ENCODE measurements at places on chromosomes 3 and 15. TPM values are rescaled to one million over a fixed set of nuclear protein-coding genes. Genes with fewer than 3 reads are reported as not detected.

Gene ACOX2
- not detected for total RNA-seq

Gene TEX55
- not detected for total RNA-seq

GRCh38 chr3:21417991-21418390 is 333.0 kb downstream of the ZNF385D start:
- H3K4me1 ChIP-seq = no peaks in the 10 kb centered on the region
- no peak for DNase-seq
- no peaks in the 10 kb centered on the region for H3K27me3 ChIP-seq
- no peak overlapping the region for H3K4me3 ChIP-seq
- no peak overlapping the region for H3K27ac ChIP-seq

DNA sequence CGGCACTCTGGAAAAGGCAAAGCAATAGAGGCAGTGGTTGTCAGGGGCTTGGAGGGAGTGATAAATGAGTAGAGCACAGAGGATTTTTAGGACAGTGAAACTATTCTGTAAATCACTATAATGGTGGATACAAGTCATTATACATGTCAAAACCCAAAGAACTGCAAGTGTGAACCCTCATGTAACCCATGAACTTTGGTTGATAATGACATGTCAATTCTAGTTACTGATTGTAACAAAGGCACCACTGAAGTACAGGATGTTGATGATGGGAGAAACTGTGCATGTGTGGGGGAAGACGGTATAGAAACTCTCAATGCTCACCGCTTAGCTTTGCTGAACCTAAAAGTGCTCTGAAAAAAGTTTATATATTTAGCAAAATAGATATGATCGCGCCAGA is 36.0 kb downstream of the BTLA start:
- peaks cover 78% of the 10 kb centered on the region for H3K4me1 ChIP-seq
- DNase-seq = no peak
- peaks cover 70% of the 10 kb centered on the region for H3K36me3 ChIP-seq
- no peaks in the 10 kb centered on the region for H3K27me3 ChIP-seq

DNA sequence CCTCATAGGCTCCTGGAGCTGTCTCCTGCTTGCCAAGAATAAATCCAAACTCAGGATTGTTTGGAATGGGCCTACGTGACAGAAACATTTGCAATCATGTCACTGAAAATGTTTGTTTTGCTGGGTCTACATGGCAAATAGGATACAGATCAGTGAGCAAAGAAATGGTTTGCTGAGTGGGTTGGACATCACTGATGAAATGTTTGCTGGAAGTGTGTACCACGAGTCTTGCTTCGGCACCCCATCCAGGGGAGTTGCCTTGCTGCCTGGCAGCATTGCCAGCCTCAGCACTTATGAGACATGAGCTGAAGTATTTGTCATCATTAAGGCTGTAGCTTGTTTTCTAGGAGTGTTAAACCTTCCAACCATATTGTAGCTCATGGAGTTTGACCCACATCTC is 213.3 kb upstream of the CFAP20DC start:
- no peaks in the 10 kb centered on the region for H3K36me3 ChIP-seq
- H3K4me3 ChIP-seq = no peak overlapping the region
- H3K27me3 ChIP-seq = no peaks in the 10 kb centered on the region
- H3K27ac ChIP-seq = no peak overlapping the region
- H3K4me1 ChIP-seq = no peaks in the 10 kb centered on the region

- H3K4me3 ChIP-seq = no peak overlapping the region
- H3K27ac ChIP-seq = no peak overlapping the region
- peaks cover 30% of the 10 kb centered on the region for H3K27me3 ChIP-seq
These were observed 38.8 kb upstream of the BNC1 start for GRCh38 chr15:83323296-83323711.

- peaks cover 19% of the 10 kb centered on the region for H3K36me3 ChIP-seq
- no peak for DNase-seq
- no peaks in the 10 kb centered on the region for H3K4me1 ChIP-seq
- H3K27me3 ChIP-seq = no peaks in the 10 kb centered on the region
- H3K4me3 ChIP-seq = no peak overlapping the region
These were observed 25.0 kb upstream of the MUSTN1 start for GRCh38 chr3:52859686-52860423.

Data from activated naive CD8-positive, alpha-beta T cell treated with anti-CD3 and anti-CD28 coated beads for 36 hours (primary cell).